Fibroblast of the aortic adventitia (primary cell): ENCODE measurements at places on chromosomes 16 and 17. TPM values are rescaled to one million over a fixed set of nuclear protein-coding genes. Genes with fewer than 3 reads are reported as not detected.
A peak's percentile ranks its signal among the peaks of the same experiment; 100 is the strongest.

DNA sequence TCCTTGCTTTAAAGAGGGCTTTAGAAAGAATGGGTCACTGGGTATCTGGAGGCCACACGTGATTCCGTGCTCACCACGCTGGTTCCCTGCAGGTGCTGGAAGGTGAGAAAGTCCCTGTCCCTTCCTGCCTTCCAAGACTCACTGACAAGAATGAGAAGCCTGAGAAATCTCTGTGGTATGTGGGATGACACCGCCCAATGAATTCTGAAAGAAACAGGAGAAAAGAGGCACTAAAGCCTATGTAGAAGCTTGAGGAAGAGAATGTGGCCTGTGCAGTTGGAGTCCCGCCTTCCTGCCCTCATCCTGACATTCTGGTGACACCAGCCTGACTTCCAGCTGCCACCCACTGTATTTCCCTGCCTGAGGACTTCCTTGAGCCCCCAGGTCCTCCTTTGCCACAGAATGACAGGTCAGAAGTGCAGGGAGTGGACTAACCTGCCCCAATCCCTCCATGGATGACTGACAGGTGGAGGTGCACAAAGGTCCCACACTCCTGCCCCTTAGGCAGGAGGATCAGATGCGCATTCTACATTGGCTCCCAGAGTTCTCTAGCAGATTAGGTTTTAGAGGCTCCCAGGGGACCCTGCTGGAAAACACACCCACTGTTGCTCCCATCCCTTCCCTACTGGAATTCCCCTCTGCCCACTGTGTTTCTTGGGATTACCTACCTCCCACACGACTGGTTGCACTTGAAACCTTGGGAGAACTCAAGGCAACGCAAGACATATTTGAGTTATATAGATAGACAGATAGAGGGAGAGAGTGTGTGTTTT lies 38.6 kb upstream of the TENT4B start:
- no peak for DNase-seq

DNA sequence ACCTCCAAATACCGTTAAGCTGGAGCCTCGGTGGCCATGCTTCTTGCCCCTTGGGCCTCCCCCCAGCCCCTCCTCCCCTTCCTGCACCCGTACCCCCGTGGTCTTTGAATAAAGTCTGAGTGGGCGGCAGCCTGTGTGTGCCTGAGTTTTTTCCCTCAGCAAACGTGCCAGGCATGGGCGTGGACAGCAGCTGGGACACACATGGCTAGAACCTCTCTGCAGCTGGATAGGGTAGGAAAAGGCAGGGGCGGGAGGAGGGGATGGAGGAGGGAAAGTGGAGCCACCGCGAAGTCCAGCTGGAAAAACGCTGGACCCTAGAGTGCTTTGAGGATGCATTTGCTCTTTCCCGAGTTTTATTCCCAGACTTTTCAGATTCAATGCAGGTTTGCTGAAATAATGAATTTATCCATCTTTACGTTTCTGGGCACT lies 928 bp downstream of the HBA1 start:
- peak; percentile 40 for DNase-seq

DNA sequence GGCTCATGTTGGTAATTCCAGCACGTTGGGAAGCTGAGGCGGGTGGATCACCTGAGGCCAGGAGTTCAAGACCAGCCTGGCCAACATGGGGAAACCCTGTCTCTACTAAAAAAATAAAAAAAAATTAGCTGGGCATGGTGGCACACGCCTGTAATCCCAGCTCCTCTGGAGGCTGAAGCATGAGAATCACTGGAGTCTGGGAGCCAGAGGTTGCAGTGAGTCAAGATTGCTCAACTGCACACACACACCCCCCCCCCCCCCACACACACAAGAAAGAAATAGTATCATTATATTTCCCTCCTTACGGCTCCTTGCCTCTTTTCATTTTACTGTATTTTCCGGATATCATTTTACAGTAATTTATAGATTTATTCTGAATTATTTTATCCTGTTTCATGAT lies 963.1 kb upstream of the GOT2 start:
- DNase-seq, result no peak

DNA sequence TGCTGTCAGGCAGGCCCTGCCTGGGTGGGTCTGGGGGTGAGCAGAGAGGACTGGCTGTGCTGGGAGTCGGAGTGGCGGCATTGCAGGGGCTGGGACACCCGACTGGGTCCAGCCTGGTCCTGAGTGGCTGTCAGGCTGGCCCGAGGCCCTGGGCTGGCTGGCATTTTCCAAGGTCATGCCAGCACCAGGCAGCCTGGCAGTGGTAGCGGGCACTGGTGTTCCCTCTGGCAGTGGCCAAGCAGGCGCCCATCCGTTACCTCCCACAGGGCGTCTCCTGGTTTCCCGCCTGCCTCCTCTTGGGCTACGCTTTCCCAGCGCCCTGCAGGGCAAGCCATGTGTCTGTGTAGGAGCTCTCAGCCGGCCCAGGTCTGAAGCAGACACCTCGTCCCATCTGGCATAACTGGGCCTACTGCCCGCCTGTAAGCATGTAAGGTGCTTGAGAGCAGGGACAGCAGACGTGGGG lies 5.7 kb upstream of the PKMYT1 start:
- DNase-seq, result no peak

- no peak for DNase-seq
Observed at GRCh38 chr17:28030386-28030785, 12.1 kb upstream of the NLK start.

DNA sequence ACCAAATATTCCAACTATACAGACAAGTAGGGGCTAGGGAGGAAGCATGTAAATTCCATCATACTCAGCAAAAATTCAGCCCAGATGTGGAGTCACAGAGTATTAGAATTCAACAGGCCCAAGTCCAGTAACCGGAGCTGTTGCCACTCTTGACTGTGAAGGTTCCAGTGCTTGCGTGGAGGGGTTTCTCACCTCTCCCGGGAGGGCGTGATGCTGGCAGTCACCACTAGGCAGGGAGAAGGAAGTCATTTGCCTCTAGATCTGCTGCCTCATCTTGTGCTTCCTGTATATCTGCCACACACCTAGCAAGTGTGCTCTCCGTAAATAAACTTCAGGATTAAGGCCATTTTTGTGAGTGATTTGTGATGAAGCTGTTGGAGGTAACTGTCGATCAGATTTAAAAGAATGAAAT lies 1.0 kb upstream of the CKLF start:
- DNase-seq, result no peak

DNA sequence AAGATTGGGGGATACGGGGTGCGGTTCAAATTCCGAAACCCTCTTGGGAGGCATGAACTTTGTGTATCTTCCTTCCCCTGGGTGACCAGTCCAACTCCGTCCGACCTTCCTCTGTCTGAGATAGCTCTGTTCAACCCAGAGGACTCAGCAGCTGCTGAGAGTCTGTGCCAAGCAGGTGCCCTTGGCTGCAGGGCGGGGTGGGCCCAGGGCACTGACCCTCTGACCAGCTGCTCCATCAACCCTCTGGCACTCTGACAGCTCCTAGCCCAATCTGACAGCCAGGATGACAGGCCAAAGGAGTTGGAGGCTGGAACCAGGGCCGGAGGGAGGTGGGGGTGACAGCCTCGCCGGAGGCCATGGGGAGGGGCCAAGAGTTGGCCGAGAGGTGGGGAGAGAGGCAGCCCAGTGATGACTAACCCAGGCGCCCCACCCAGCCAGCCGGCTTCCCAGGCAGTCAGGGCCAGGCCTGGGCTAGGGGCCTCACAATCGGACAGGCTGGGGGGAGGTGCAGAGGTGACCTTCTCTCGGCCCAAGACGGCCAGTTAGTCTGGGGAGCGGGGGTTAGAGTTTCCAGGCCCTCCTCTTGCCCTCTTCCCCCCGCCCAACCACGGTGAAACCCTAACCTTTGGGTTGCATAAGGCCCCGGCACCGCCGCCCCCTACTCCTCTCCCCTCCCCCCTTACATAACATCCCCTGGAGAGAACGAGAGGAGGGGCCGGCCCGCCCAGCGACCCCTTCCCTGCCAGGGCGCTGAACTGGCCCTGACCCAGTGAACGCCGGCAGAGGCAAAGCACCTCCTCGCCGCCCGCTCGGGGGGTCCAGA lies 5.0 kb upstream of the TLCD2 start:
- peak; percentile 99 for DNase-seq

GRCh38 chr16:78570399-78571141 lies 471.1 kb downstream of the WWOX start:
- DNase-seq, result no peak

- no peak for DNase-seq
Observed at GRCh38 chr16:10622036-10622921, 41.9 kb upstream of the EMP2 start.

DNA sequence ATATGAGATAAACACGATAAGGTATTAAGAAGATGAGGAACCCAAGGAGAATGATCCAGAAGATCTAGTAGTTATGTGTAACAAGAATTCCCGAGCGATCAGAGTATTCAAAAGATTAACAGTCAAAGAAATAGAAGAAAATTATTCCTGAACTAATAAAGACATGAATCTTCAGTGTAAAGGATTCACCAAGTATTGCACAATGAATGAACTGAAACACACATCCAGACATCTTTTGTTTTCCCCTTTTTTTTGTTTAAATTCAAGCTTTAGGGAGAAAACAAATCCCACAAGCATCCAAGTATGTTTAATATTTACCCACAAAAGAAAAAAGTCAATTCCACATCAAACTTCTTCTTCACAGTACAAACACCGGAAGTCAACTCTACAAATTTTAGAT lies 23.7 kb upstream of the MYOCD start:
- DNase-seq, result no peak

DNA sequence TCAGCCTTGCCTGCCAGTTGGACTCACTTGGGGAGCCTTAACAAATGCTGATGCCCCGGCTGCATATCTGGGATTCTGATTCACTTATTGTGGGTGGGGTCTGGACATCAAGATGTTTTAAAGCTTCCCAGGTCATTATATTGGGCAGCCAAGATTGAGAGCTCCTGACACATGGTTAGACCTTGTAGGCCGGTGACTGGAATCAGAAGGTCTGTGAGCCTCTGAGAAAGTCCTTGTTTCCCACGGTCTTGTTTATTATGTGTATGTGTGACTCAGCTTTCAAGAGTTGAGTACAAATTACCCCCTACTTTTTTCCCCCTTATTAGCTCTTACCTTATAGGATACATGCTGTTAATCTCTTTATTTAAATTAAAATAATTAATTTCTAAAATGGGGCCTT lies 103.5 kb downstream of the ABCC1 start:
- DNase-seq, result no peak

GRCh38 chr17:27343977-27344607 lies 50.2 kb downstream of the WSB1 start:
- DNase-seq, result peak; percentile 57

DNA sequence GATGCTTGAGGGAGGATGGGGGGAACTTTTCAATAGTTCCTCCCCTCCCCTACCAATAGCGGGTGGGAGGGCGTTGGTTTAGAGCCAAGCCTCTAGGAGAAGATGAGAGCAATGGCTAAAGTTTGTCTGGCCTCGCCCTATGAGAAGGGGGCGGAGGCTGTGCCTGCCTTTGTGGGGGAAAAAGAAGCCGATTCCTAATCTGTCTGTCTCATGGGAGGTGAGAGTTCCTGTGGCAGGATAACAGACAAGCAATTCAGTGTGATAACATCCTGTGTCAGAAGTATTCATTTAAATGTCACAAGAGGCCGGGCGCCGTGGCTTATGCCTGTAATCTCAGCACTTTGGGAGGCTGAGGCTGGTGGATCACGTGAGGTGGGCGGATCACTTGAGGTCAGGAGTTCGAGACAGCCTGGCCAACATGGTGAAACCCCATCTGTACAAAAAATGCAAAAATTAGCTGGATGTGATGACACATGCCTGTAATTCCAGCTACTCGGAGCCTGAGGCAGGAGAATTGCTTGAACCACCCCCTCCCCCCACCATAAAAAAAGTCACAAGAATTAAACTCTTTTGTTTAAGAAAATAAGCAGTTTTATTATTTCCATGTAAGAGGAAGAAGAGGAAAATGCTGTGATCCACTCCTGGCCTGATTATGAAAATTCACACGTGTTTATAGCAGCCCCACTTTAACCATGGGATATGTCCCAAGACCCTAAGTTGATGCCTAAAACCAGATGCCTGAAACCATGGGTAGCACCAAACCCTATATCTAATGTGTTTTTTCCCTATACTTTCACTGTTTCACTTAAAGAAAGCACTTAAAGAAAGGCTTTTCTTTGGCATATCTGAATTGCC lies 1.7 kb downstream of the SLFN5 start:
- DNase-seq, result peak; percentile 93

DNA sequence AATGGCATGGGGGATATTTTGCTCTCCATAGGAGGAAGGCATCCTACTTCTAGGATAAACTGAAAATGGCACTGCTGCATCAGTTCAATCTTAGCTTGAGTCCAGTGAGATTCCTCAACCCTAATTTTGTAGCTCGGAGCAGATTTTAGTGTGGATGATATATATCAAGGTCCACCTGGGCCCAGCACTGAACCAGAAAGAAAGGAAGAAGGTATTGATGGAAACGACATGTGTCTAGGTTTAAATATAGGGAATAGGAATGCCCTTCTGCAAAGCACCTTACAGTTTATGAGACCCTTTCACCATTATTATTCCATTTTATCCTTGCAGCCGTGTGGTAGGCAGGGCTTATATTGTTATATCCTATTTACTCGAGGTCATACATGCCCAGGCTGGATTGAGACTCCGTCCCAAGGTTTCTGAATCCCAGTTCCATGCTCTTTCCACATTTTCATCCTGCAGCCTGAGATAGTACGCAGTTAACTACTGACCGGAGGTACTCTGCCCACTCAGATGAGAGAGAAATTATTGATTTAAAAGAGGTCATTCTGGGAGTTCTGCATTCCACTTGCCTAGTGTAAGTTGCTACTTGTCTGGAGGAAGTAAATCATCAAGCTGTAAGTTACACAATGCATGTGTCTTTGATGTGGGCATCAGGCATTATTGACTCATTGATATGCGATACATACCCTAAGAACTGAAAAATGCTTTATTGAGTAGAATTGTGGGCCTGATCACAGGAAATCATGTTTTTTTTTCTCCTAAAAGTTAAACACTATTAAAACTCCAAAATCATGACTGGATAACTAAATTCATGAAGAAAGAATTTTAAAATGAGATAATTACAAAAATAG lies 10.1 kb downstream of the KRT39 start:
- peak; percentile 83 for DNase-seq

GRCh38 chr16:14509055-14509454 lies 121.0 kb downstream of the PARN start:
- DNase-seq, result peak; percentile 47

DNA sequence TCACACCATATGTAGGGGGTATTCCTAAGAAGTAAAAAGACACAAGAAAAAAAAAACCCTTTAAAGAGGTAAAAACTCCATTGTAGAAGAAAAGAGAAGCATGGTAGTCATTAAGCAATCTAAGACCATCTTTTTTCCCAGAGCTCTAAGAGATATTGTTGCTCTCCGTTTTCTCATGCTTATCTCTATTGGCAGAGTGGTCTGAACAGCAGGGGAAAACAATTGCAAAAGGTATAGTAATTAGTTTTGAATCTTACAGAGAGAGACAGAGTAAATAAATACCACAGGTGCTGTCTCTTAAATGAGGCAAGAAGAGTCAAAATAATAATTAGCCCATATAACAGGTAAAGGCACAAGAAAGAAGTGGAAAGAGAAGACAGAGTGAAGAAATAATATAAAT lies 821.4 kb upstream of the CA10 start:
- DNase-seq, result no peak

Gene PDIA2
- total RNA-seq, result not detected in 2 replicates

Gene SMARCE1
- 112 and 119 TPM in 2 replicates for total RNA-seq

Gene ZG16B
- total RNA-seq, result 0.27 and 1.4 TPM in 2 replicates

Gene KRTAP2-1
- not detected in 2 replicates for total RNA-seq

Gene CENPX
- 27.6 and 41.8 TPM in 2 replicates for total RNA-seq

Gene ASB16
- total RNA-seq, result 0.27 TPM in 1 of 2 replicates, not detected in the other

Gene USP32
- total RNA-seq, result 59.1 and 73.2 TPM in 2 replicates

Gene TBC1D28
- total RNA-seq, result not detected in 2 replicates

Gene CDRT15L2
- total RNA-seq, result not detected in 2 replicates
